ENCODE measurements at places on chromosomes 12 and 14. TPM values are rescaled to one million over a fixed set of nuclear protein-coding genes. Genes with fewer than 3 reads are reported as not detected.

The GLIPR1 gene
- polyA plus RNA-seq = 15.7 TPM

The SLC10A1 gene
- polyA plus RNA-seq = not detected

The CLIP1 gene
- polyA plus RNA-seq = 34.3 TPM

The CABP1 gene
- polyA plus RNA-seq = 1.5 TPM

The ACOT6 gene
- not detected for polyA plus RNA-seq

The NAA25 gene
- 25.6 TPM for polyA plus RNA-seq

The DHRS2 gene
- polyA plus RNA-seq = 0.27 TPM

The EML1 gene
- 50.7 TPM for polyA plus RNA-seq

The WNT1 gene
- not detected for polyA plus RNA-seq

- no peak for DNase-seq
Observed at GRCh38 chr14:75866970-75867369, 114.8 kb downstream of the TGFB3 start.

DNA sequence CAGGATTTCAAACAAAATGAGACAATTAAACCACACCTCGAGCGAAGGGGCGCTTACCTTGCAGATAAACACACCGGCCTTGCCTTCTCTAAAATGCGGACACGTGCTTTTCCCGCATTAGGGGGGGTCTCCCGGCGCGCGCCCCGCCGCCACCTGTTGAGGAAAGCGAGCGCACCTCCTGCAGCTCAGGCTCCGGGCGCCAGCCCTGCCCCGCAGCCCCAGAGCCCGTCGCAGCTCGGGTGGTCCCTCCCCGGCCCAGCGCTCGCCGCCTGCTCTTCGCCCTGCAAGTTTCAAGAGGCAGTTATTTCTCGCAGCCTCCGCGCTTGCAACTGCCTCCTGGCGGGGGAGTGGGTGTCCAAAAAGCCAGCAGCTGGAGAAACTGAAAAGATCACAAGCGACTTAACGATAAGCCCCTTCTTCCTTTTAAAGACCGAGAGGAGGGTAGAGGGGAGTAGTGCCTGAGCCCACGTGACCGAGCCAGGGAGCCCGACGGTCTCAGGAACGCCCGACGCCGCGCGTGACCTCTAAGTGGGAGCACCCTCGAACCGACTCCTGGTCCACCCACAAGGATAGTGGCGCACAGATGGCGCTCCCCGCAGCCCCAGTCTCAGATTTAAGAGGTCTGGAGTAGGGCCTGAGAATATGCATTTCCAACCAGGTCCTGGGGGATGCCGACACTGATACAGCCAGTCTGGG is at the start of gene ESR2:
Gene ESR2 (minus strand): TSS at position 396 of the 696 bp plus-strand sequence. CDS start 11,386 bp downstream, outside the sequence.
- no peak for DNase-seq

- no peak for DNase-seq
Observed at GRCh38 chr14:42421377-42422078, 814.9 kb downstream of the LRFN5 start.

- no peak for DNase-seq
Observed at GRCh38 chr12:62799766-62800406, 135.1 kb downstream of the PPM1H start.

DNA sequence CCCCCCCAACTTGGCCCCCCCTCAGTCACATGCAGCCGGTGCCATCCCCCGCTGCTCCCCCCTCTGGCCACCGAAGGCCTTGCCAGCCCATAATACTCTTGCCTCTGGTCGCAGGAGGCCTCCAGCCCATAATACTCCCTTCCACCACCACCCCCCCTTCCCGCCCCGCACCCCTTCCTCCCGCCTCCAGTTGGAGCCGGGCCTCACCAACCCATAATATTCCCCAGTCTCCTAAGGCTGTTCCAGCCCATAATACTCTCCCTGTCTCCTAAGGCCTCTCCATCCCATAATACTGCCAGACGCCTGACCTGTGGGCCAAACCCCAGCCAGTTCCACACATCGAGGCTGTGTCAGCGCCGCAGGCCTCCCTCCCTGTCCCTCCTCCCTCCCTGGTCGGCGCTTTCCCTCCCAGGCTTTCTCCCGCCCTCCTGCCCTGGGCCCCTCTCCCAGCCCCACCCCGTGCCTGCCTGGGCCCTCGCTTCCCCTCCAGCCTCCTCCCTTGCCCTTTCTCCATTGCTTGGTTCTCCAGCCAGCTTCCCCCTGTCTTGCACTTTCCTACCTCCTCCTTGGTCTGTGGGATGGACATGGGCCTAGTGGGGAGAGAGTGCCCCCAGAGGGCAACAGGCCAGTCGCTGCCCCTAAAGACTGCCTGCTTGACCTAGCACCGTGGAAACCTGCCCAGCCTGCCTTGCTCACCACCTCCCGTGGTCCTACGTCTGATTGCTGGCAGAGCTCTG is 6.8 kb upstream of the CHD4 start:
- peak; percentile 95 for DNase-seq

DNA sequence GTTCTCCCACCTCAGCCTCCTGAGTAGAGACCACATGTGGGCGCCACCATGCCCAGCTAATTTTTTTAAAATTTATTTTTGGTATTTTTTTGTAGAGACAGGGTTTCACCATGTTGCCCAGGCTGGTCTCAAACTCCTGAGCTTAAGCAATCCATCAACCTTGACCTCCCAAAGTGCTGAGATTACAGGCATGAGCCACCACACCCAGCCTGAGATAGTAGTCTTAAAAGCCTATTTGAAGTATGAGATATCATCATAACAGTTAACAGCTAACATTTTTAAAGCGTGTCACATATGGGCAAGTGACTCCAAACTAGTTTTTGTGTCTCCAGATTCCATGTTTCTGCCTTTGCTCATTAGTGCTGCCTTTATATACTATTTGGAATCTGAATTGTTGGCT is 74.6 kb upstream of the WSCD2 start:
- DNase-seq = no peak

GRCh38 chr14:105489542-105490266 is 1.3 kb upstream of the TEDC1 start:
- DNase-seq = peak; percentile 91

DNA sequence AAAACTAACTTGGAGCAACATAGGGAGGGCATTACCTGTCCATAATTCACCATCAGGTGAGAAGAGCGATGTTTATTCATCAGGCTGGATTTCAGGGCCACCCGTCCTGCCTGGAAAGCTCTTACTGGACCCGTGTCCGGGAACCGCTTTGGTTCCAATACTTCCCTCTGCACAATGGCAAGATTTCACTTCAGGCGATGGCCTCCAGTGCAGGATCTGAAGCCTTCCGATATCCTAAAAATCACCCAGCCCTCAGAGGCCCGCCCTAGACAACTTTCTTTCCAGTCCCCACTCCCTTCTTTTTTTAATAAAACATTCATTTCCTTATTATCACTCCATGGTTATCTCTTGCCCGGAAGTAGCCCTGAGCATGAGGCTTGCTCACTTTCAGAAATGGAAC is 92.5 kb downstream of the BCL11B start:
- DNase-seq = no peak

GRCh38 chr12:98053202-98053601 is 462.2 kb upstream of the TMPO start:
- no peak for DNase-seq

DNA sequence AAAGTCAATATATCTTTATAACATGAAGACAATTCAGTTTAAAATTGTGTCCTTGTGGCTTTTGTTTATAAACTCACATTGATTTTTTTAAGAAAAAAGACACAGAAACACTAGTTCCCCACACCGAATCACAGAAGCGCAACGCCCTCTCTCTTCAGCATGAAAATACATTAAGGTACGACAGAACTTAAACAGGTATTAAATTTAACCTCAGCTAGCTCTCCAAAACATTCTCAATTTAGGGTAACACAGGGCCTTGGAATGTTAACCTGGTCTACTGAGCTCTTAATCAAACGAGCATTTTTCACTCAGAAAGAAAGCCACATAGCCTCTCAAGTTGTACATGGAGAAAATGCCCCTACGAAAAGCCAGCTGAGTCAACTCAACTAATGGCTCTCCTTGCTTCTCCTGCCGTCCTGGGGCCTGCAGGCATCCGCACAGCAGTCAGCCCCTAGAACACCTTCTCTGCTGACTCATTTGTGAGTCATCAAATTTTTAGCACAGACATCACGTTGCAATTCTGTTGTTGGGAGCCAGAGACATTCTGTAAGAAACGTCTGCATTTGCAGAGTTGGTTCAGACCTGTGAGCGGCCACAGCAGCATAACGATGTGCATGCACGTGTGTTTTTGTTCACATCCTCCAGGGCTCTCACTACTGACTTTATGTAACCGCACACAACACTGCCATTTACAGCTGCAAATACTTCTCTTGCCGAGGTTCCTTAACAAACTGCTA is 141.6 kb downstream of the ITPR2 start:
- DNase-seq = peak; percentile 23

GRCh38 chr14:28695109-28695508 is 71.5 kb upstream of the FOXG1 start:
- DNase-seq = no peak

DNA sequence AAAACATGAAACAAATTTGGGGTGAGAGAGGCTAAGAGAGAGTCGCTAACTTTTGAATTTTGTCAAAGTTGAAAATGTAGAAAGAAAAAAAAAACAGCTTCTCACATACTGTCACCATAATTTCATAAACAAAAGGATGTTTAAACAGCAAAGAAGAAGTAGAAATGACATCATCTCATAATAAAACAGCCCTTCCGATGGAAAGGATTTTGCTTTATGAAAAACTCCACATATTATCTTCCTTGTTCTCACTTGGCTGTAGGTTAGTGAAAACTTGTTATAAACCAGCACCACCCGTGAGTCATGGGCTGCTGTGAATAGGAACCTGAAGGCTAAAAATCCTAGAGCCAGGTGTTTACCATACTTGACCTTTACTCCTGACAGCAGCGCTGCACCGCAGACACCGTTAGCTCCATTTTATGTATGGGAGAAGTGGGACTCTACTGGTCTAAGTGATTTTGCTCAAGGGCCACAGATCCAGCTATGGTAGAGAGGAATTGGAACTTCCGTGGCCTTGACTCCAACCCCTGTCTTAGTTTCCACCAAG is 63.0 kb upstream of the VRK1 start:
- DNase-seq = no peak

GRCh38 chr12:131129839-131130238 is 176.1 kb downstream of the ADGRD1 start:
- DNase-seq = no peak

- DNase-seq = no peak
Observed at GRCh38 chr12:67453191-67453590, 184.0 kb downstream of the CAND1 start.

GRCh38 chr12:19794116-19794515 is 354.8 kb downstream of the AEBP2 start:
- DNase-seq = no peak

GRCh38 chr14:99253890-99254289 is 18.1 kb downstream of the BCL11B start:
- no peak for DNase-seq
